Psoas muscle (tissue), 8 donors: ENCODE measurements at places on chromosomes 5 and 9. TPM values are rescaled to one million over a fixed set of nuclear protein-coding genes. Genes with fewer than 3 reads are reported as not detected.
A peak's percentile ranks its signal among the peaks of the same experiment; 100 is the strongest.

- no peak for DNase-seq
These were observed 221.0 kb downstream of the TSSK1B start for GRCh38 chr5:113213551-113214425.

GRCh38 chr5:5347442-5347841 is 75.0 kb upstream of the ICE1 start:
- DNase-seq, result no peak

DNA sequence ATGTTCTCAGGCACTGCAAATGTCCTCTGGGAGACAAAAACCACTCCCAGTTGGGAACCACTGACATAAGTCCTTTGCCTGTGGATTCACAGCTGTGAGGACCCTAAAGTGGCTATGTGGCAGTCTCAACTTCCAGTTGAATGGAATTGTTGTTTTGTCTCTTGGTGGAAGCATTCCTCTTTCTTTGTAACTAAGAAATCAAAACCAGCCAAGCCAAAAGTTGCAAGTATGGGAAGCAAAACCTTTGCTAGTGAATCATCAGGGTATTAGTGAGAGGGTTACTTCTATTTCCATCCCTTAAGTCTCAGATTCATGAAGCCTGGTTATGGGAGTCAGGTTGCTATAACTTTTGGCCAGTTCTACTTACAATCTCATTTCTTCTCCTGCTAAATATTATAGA is 49.8 kb upstream of the RPS23 start:
- no peak for DNase-seq

DNA sequence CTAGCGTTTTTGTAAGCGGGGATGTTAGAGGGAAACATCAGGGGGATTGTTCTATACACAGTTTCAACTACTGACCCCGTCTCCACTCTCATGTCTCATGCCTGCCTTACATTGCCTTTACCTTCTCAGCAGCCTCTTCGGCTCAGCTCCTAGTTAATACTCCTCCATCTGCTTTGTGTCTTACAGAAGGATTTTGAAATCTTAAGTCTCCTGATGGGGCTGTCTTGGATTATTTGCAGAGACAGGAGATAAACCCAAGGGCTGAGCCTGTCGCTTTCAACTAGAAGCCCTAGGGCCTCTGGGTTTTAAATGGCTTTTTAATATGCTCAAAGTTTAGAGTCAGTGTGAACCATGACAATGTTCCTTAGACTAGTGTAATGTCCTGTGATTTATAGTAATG is 161.5 kb downstream of the CARTPT start:
- DNase-seq, result no peak

DNA sequence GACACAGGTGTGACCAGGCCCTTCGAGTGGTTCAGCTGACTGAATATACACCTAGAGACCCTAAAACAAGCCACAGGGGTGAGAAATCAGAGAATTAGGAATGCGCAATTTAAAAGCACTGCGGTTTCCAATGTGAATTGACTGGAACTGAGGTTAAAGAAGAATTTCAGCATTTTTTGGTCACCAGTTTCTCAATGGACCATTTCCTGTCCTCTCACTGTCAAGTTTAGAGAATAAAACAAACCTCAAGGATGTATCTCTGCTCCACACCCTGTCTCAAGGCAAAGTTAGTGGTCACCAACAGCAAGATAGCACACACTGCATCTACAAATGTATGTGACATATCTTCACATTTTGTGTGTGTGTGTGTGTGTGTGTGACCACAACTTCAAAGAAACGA is 143.8 kb upstream of the MAP3K1 start:
- no peak for DNase-seq

DNA sequence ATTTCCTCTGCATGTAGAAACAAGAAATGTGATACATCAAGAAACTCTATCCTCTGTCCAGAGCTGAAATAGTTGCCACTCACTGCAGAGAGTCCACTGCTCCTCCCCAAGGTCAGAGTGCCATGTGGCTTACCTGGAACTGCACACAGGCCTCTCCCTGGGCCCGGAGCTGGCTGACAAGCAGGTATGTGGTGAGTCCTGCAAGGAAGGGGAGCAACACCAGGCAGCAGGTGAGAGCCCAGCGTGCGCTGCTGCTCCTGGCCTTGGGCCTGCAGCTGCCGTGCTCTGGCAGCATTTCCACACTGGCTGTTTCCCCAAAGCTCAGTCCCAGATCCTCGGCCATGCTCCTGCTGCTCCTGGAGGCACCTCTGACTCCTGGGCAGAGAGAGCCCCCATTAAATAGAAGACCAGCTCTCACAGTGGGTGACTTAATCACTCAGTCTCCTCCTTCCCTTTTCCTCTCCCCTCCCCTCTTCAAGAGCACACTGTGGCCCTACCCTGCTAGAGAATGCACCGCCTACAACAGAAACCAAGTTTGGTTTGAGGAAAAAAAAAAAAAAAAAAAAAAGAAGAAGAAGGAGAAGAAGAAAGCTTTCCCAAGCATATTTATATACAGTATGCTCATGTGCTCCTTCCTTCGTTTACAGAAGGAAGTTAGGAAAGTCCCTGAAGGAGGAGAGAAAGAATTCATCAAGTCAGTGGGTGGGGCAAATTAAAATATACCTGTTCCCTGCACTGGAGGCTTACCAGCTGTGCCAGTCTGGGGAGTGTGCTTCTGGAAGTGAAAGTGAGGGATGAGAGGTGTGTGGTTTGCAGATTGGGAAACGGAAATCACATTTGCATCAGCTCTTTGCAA is at the start of gene TNFSF15:
TSS of gene TNFSF15 (minus strand) at position 370 of the 856 bp plus-strand sequence. CDS start at position 343, 27 bp downstream.
- DNase-seq, result peak; percentile 12

DNA sequence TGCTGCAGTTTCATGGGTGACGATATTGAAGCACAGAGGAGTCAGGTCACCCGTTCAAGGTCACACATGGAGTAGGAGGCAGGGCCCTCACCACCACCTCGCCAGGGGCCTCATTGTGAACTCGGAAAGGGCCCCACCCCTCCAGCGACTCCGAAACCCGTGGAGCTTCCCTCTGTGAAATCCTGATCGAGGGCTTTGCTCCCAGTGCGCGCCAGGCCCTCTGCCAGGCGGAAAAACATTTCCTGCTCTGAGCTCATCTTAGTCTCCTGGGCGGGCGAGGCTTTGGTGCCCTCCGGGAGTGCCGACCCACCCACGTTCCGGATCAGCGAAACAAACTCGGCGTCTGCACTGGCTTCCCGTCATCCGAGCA is 75.0 kb upstream of the FCN1 start:
- DNase-seq, result peak; percentile 37

DNA sequence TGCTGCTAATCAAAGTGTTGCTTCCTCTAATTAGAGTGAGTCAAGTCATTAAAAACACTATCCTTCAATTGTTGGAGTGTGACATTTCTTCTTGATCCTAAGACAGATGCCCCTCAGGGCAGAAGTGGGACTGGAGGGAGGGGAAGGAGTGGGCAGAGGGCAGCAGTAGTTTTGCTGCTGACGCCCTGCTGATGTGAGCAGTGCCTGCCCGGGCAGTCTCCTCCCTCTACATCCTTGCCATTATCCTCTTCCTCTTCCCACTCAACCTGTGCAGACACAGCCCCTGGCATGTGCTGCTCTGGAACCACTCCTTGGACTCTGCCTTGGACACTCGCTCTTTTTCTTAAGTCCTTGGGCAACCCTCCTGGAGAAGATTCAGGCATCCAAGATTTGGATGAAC is 232.5 kb downstream of the HSPA4 start:
- DNase-seq, result no peak

- no peak for DNase-seq
These were observed 208.3 kb upstream of the MAP3K1 start for GRCh38 chr5:56607074-56607473.

DNA sequence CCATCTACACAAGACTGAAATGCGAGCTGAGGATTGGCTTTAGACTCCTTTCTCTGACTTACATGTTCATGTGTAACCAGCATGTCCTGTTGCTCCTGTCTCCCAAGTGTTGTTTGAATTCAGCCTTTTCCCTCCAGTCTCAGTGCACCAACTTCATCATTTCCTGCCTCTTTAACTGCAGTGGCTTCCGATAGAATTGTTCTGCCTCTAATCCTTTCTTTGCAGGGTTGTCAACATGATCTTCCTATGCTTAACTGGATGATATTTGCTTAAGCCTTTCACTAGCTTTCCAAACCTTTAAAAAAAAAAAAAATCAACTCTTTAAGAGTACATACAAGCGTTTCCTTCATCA is 6.7 kb upstream of the FYB1 start:
- DNase-seq, result no peak

GRCh38 chr5:175098301-175098700 is 345.7 kb downstream of the DRD1 start:
- DNase-seq, result no peak

DNA sequence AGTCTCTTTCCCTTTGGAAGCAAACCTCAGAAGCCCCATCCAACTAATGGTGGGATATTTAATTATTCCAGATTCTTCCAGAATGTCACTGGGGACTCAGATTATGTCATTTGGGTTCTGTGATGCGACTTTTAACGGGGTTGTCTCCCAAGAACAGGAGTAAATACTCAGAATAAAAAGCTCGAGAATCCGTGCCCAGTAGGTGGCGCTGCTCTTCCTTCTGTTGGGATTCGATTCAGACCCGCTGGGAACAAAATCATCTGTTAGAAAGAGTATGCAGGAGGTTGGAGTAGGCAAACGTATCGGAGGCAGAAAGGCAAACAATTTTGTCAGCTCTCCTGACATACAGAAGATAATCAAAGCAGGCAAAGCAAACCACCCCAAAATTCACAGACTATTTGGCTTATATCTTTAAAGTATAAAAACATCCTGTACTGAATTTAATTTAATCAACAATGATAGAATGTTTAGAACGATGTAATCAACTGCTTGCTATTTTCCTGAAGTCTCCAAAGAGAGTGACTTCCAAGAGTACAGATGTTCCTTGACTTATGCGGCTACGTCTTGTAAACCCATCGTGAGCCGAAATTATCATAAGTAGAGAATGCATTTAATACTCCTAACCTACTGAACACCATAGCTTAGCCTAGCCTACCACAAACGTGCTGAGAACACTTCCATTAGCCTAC is 169.8 kb upstream of the RAI14 start:
- DNase-seq, result peak; percentile 69

Gene SLC36A2
- 37.4 TPM for total RNA-seq

DNA sequence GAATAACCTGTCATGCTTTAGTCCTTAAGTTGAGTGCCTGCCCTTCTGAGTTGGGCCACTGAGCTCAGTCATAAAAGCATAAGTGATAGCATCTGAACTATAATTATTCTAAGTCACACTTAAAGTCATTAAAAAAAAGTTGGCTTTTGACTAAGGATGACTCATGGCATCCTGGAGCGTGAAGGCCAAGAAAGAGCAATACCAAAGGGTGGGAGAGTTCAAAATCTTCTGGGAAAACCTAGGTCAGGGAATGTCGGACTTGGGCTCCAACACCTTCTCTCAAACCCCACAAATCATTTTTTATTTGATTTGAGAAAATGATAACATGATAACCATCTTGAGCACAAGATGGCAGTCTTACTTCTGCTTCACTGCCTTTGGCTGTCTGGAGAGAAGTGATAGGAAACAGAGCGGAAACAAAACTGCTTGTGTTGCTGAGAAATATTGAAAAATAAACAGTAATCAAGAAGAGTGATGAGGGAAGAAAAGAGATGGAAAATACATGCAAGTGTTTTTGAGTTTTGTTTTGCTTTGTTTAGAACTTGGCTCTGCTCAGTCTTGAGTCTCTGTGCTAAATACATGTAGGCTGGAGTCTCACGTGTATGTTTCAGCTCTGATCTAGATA is 16.9 kb upstream of the NTRK2 start:
- no peak for DNase-seq

DNA sequence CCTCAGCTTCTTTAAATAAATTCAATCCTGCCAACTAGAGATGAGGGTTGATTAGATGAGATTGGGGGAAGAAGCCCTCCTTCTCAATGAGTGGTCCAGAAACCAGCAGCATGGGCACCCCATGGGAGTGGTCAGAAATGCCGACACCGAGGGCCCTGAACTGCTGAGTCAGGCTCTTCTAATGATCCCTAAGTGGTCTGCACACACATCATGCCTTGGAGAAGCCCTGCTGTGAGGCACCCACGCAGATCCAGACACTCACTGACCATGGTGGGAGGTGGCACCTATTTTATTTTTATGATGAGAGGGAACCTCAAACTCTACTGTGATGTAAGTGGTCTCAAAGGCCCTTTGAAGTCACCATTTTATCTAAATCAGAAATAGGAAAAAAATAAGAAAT is 72.3 kb upstream of the BOD1 start:
- no peak for DNase-seq

Gene CDH12
- not detected for total RNA-seq

GRCh38 chr5:145806923-145807322 is 28.2 kb downstream of the PRELID2 start:
- DNase-seq, result no peak

GRCh38 chr5:81657386-81657785 is 93.5 kb downstream of the SSBP2 start:
- DNase-seq, result no peak

DNA sequence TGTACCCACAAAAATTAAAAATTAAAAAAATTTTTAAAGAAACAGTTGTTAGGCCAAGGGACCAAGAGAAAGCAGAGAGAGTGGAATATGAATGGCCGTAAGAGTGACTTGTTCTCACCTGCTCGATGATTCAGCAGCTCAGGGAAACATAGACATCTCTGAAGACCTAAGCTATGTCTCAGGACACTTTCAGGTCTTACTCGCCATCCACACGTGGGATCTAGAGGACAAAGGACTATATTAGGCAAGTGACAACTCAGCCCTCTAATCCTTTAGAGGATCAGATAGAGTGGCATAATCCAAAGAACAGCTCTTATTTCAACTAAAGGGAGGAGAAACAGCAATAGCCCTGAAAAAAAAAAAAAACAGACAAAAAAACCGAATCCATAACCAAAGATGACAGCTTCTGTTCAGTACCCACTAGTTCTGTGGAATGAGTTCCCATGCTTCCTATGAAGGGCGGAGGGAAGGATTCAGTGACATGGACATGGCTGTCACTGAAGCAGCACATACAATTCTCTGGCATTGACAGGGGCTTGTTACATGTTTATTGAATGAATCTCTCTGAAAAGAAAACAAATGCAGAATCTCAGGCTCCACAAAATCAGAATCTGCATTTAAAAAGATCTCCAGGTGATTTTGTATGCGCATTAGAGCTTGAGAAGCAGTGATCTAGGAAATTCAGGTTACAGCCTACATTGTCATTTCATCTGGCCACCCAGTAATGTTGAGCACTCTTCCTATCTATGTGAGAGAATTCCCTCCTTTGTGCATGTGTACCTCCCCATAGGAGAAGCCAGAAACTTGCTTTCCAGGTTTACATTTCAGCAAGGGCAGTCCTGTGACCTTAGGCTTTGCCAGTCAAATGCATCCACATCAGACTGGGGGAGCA is 96.0 kb downstream of the KIAA1958 start:
- no peak for DNase-seq

DNA sequence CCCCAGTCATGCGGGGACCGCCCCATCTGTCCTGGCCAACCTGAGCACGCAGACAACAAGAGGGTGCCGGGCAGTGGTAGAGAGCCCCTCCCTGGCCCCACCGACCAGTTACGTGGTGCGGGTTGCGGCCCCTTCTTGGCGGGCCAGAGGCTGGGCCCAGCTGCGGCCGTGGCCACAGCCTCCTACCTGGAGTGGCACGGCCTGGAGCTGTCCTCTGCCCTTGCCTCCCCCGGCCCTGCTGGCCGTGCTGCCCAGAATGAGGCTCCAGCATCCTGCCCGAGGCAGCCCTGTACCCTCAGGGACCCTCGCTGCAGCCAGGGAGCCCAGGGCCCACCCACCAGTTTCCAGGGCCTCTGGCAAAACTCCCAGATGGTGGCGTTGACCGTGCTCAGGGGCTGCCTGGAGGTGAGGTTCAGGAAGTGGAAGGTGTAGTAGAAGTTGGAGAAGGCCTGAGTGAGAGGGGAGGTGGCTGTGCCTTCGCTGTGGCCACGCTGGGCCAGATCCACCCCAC is 5.7 kb downstream of the ENTPD8 start:
- no peak for DNase-seq

- no peak for DNase-seq
These were observed 228.2 kb upstream of the GRIN3A start for GRCh38 chr9:101966691-101967090.
